Left renal cortex interstitium (tissue), 4 donors: ENCODE measurements at places on chromosomes 12 and 14.

GRCh38 chr14:65815127-65815526 is 402.6 kb downstream of the FUT8 start:
- no peak for DNase-seq

DNA sequence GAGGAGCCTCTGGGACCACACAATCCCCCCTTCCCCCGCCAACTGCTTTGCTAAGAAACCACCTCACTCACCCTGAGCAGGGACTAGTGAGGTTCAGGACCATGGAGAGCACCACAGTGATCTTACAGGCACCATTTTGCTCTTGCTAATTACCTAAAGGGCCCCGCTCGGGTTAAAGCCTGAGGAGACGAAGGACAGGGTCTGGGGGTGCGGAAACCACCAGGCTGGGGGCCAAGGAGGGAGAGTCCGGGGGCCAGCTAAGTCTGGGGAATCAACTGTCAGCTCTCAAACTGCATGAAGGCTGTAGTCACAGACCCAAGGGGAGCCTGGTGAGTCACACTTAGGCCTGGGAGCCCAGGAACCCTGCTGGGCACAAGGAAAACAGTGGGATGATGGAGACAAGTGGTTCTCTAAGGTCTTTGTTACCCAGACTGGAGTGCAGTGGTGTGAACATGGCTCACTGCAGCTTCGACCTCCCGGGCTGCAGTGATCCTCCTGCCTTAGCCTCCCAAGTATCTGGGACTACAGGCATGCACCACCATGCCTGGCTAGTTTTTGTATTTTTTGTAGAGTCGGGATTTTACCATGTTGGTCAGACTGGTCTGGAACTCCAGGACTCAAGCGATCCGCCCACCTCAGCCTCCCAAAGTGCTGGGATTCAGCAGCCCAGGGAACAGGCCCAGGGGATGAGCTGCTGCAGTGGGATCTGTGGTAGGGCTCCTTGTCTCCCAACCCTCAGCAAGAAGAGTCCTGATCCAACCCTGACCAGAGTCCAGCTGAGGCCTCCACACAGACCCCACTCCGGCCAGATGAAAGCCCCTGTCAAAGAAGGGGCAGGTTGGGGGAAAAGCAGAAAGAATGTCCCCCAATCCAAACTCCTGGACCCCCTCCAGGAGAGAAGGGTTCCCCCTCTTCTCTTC is 98.8 kb downstream of the CALM1 start:
- DNase-seq, result peak; percentile 71

GRCh38 chr12:130459916-130460315 is 122.2 kb downstream of the PIWIL1 start:
- no peak for DNase-seq

DNA sequence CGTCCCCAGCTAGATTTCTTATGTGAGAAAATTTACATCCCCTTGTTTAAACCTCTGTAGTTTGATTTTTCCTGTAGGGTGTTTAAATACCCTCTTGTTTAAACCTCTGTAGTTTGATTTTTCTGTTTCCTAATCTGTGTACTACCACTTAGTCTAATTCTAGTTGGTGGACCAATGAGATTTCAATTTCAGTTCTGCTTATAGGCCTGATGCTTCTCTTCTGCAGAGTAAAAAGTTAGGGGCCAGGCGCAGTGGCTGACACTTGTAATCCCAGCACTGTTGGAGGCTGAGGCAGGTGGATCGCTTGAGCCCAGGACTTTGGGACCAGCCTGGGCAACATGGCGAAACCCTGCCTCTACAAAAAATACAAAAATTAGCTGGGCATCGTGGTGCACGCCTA is 11.5 kb downstream of the UBC start:
- no peak for DNase-seq

- DNase-seq, result no peak
Measured at GRCh38 chr14:101065696-101066694, 162.5 kb upstream of the RTL1 start.

- no peak for DNase-seq
Measured at GRCh38 chr12:33248364-33248763, 191.3 kb downstream of the SYT10 start.

GRCh38 chr12:92434607-92435025 is 268.2 kb upstream of the PLEKHG7 start:
- no peak for DNase-seq

- DNase-seq, result no peak
Measured at GRCh38 chr12:49456131-49456679, 82.6 kb upstream of the KCNH3 start.

GRCh38 chr12:39930101-39930500 is 175.8 kb downstream of the SLC2A13 start:
- DNase-seq, result no peak

GRCh38 chr14:58699681-58700205 is 62.0 kb downstream of the DACT1 start:
- no peak for DNase-seq

DNA sequence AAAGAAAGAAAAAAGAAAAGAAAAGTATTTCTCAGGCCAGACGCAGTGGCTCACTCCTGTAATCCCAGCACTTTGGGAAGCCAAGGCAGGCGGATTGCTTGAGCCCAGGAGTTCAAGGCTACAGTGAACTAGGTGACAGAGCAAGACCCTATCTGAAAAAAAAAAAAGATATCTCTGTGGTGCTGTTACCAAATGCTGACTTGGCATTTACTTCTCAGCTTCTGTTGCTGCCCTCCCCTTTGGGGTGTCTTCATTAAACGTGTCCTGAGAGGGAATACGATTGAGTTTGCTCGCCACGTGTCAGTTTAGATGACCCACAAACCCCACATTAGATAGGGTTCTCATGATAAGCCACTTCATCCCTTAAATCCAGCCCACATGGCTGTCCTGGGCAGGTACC is 4.4 kb upstream of the POLR3B start:
- DNase-seq, result no peak

GRCh38 chr12:115864396-115864795 is 413.1 kb downstream of the MED13L start:
- DNase-seq, result no peak

DNA sequence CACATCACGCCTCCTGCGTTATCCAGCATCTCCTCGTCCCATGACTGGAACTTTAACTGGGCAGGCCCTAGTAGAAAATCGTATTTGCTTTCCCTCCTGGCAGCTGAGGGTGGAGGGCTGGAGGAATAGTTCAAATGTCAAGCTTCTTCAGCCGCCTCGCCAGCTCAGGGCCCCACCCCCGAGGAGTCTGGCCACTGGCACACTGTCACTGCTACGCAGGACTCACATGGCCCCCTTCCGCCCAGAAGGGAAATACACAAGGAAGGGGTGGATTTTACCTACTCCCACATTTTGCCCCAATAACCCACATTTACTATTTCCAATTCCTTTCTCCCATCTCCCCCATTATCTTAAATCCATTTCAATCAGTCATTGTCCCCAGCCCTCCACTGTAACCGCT is 8.6 kb downstream of the SLC6A13 start:
- DNase-seq, result no peak

DNA sequence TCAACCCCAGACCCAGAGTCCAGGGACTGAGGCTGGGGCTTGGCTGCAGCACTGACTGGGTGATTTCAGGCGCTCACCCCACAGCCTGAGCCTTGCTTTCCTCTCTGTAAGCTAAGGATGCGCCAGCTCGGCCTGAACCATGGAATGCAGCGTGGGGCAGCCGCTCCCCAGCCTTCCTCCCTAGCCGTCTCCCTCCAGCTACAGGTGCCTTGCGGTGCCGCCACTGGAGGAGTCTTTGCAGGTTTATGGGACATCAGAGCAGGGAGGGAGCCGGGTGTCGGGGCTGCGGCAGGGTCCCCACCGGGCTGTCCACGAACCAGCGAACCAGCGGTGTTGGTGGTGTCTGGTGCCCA is 19.4 kb downstream of the PPP2R5C start:
- DNase-seq, result no peak

DNA sequence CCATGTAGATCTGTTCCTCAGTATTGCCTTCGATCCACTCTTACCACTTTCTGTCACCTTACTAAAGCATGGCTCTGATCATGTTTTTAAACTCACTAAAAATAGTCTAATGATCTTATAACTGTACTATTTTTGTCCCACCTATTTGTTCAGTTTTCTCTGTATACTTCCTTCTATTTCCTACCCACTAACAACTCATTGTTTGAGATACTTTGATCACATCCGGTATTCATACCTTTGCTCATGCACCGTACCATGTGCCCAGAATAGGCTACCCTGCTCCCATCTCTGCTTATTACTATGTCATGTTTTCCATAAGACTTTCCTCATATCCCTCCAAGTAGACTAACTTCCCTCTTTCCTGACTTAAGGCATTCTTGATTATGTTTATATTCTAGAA is 128.6 kb downstream of the MED13L start:
- DNase-seq, result no peak

DNA sequence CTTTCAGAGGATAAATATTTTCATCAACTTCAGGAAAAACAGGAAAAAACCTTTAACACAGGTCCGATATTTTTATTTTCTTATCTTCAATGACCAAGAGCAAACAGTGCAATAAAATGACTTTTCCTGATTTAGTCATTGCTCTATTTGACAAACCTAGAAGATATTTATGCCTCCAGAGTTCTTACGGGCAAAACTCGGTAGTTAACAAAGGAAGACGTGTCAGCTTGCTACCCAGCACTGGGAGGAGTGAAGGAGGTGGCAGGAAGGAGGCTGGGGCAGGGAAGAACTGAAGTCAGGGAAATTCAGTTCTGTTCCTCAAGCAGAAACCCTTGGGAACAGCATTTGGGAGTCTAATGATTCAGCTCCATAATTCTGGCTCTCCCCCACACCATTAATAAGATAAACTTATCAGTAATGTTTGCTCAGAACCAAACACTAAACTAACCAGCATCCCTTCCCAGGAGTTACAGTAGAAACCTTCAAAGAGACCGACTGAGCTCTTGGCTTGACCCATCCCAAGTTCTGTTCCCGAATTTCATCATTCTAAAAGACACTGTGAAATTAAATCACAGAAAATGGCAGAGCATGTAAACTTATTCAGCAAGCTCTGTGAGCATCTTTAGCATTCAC is 163.3 kb downstream of the APAF1 start:
- DNase-seq, result no peak

DNA sequence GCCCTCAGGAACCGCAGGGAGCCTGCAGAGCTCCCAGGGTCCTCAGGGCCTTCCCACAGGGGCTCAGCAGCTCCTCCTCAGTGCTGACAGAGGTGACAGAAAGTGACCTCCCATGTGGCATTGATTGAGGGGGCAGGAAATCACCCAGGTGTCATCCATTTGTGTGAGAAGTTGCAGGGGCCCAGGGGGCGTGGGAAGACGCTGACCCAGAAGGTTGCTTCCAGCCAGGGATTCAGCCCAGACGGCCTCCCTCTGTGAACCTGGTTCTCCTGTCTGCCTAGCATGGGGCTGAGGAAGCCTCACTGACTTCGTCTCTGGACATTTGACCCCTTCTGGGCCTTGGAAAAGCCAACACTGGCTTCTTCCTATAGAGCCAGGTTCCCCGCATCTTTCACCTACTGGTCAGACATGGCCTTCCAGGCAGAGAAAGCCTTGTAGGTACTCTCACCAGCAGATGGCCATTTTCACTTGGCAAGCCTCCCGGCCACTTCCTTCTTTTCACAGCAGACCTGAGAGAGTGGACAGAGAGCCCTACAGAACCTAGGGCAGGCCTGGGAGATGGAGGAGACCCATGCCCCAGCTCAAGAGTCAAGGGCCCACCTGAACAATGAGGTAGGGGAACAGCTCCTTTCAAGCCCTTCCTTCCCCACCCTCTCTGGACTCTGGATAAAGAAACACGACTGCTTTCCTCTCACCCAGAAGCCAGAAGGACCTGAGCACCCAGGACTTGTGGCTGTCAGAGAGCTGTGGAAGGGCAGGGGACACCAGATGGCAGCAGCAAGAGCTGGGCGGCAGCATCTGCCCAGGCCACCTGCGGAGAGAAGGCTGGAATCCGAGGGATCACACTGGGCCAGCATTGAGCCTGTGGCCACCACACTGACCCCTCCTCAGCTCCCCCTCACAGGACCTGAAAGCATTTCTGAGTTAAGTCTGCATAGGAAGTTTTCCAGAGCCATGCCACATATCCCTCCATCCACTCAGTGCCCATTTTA is 377.8 kb downstream of the DPF3 start:
- DNase-seq, result no peak

DNA sequence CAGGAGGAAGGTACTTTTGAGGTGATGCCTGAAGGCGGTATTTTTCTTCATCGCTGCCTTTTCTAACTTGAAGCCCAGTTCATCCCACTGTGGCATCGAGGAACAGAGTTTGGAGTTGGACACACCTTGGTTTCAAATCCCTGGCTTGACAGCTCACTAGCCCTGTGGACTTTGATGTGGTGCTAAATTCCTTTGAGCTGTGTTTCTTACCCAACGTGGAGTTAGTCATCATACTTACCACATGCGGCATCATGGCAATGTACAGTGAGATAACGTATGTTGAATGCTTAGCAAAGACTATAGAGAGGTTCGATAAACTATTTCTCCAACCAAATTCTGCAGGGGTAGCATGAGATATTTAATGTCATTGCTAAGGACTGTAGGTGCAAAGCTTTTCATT is 3.4 kb downstream of the PLEKHG3 start:
- DNase-seq, result no peak

GRCh38 chr12:109127533-109128242 is 11.3 kb downstream of the ACACB start:
- DNase-seq, result no peak

- no peak for DNase-seq
Measured at GRCh38 chr12:77315407-77315806, 250.0 kb upstream of the E2F7 start.

DNA sequence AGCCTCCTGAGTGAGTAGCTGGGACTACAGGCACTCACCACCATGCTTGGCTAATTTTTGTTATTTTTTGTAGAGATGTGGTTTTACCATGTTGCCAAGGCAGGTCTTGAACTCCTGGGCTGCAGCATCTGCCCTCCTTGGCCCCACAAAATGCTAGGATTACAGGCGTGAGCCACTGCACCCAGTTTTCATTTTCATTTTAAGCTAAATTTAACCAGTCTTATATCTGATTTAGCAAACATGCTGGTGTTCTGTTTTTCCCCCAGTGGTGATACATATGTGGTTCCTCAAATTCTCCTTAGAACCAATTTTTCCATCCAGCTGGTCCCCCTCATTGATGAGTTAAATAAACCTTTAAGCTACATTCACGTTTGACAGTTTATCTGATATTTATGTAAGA is 43.8 kb upstream of the BICD1 start:
- no peak for DNase-seq

GRCh38 chr12:14256121-14256520 is 109.4 kb upstream of the ATF7IP start:
- DNase-seq, result no peak

GRCh38 chr14:78240567-78240966 is 70.4 kb downstream of the NRXN3 start:
- no peak for DNase-seq

- DNase-seq, result no peak
Measured at GRCh38 chr12:79901506-79901905, 33.4 kb downstream of the PPP1R12A start.

- DNase-seq, result no peak
Measured at GRCh38 chr12:43655586-43655985, 103.0 kb downstream of the PUS7L start.

DNA sequence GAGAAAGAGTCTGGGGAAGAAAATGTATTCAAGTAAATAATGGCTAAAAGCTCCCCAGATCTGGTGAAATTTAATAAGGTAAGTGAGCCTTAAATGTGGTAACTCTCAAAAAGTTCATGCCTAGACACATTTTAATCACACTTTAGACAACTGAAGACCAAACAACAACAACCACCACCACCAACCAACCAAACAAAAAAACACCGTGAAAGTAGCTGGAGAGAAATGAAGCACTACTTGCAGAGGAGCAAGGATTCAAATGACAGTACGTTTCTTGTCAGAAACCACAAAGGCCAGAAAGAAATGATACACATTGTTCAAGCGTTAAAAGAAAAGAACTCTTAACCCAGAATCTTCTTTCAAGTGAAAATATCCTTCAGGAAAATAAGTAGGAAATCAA is 208.3 kb downstream of the MYRFL start:
- DNase-seq, result no peak
